Foreskin fibroblast (primary cell): ENCODE measurements at places on chromosomes 6 and 20.

GRCh38 chr6:109781001-109781400 lies 89.9 kb downstream of the FIG4 start:
- DNase-seq: peak; percentile 8

DNA sequence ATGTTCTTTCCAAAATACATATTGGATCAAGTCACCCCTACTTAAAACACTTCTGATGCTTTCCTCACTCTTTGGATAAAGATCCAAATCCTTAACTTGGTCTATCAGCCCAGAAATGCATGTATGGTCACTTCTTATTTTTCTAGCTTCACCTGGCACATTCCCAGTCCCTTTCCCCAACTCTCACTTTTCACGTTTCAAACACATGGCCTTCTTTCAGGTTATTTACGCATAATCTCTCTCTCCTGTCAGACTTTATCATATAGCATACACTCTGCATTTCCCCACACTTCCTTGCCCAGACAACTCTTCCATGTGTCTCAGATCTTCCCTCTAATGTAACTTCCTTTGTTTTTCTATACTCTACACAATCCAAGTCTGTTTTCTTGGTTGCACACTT lies 12.8 kb downstream of the PHIP start:
- DNase-seq: no peak

DNA sequence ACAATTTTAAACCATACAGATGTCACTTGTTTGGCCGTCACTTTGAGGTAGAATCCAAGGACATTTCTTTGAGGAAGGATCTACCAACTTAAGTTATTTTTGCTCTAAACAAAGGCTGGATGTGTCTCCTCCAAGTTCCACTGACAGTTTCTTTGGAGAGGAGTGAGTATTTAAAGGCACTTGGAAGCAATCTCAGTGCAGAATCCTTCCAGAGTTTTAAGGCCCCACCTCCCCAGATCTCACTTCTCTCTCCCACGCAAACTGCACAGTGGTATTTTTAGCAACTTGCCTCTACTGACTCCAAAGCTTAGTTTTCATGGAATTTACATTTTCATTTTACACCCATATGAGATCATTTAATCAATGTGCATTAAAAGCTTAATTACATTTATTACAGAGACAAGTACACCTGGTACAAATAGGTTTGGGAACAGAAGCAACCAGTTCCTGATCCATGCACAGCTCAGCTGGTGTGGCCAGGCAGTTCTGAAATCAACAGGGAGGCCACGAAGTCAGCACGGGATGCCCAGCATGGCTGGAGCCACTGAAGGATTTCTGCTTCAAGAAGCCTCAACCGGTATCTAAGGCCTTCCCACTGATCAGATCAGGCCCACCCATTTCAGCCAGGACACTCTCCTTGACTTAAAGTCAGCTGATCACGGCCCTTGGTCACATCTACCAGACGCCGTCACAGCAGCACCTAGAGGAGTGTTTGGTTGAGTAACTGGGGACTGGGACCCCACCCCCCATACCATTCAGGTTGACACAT lies 109.8 kb downstream of the SYCP2 start:
- no peak for DNase-seq

DNA sequence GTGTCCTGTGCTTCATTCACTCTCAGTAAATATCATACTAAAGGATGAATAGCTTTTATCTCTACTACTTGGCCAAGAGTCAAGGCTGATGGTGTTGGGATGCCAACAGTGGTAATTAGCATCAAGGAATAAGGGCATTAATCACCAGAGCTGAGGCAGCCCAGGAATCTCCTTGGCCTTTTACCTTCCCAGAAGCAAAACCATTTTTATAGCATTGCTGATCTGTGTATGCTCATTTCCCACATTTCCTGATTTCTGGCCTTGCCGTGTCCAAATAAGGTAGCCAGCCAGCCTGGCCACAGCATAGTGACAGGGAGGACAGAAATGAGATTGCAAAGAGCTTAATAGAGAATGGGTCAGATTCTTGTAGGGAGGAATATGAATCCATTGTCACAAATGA lies 76.7 kb upstream of the FOXO3 start:
- no peak for DNase-seq

DNA sequence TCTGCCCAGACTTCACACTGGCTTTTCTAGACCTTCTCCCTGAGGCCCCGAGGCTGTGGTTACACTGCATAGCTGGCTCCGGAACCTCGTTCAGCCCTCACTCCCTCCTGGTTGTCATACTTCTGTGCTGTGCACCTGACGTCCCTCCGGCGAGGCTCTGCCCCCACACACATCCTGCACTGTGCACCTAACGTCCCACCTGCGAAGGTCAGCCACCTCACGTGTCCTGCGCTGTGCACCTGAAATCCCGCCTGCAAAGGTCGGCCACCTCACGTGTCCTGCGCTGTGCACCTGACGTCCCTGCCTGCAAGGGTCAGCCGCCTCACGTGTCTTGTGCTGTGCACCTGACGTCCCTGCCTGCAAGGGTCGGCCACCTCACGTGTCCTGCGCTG lies 111.0 kb upstream of the FRMD1 start:
- no peak for DNase-seq

DNA sequence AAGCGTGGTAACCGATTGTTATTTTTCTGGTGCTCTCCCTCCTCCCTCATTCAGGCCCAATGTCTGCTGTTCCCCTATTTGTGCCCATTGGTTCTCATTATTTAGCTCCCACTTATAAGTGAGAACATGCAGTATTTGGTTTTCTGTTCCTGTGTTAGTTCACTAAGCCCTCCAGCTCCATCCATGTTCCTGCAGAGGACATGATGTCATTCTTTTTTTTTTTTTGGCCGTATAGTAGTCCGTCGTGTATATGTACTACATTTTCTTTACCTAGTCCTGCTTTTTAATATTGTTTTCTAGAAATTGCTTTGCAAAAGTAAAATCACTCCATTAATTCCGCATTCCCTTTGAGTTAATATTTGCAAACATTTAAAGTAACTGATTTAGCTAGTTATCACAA lies 23.1 kb downstream of the ZNF451 start:
- DNase-seq: no peak

GRCh38 chr6:166075925-166076324 lies 91.7 kb downstream of the TBXT start:
- DNase-seq: no peak

- no peak for DNase-seq
Measured at GRCh38 chr20:10662151-10662550, 11.6 kb downstream of the JAG1 start.

DNA sequence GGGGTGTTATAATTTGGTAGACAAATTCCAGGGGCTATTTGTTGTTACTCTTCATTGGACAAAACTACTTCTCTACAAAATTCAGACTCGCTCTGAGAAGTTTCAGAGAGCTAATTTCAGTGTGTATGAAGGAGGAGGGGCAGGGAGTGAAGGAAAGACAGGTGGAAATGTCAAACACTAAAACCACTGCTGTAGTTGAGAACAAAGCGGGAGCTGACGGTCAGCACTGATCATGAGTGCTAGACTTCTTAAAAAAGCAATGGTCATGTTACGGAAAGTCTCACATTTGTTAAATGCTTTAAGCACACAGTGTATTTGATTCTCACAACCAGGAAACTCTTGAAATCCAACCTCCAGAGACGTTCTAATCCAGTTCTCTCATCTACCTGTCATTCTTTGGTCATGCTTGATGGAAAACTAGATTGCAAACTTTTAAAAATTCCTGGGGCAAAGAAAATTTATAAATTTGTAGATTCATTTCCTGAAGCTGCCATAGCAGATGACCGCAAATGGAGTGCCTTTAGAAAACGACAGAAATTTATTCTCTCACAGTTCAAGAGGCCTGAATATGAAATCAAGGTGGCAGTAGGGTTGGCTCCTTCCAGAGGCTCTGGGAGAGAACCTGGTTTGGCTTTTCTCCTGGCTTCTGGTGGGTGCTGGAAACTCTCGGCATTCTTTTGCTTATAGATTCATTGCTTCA lies 100.7 kb upstream of the CARMIL1 start:
- no peak for DNase-seq

DNA sequence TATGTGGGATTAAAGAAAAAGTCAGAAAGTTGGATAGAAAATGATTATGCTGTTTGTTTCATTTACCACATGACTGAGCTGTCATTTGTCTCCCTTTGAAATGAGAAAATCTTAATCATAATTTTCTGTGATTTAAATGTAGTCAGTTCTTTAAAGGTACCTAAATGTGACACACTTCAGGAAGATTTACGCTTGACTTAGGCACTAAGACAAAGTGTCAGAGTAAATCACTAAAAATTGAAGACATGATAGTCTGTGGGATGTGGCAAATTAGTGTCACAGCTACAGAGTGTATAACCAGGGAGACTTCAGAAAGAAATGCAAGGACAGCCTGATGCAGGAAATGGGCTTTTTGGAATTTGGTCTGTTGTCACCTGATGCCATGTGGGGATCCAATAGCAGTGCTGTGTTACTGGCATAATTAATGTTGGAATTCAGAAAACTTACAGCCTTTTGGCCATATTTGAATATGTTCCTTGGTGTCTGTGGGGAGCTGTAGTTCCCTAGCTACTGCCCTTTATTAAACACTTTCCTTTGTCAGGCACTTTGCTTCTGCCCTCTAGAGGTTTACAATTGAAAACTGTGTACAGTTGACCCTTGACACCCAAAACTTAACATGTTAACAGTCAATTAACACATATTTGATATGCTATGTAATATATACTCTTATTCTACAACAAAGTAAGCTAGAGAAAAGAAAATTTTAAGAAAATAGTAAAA lies 493.8 kb downstream of the UTRN start:
- no peak for DNase-seq

DNA sequence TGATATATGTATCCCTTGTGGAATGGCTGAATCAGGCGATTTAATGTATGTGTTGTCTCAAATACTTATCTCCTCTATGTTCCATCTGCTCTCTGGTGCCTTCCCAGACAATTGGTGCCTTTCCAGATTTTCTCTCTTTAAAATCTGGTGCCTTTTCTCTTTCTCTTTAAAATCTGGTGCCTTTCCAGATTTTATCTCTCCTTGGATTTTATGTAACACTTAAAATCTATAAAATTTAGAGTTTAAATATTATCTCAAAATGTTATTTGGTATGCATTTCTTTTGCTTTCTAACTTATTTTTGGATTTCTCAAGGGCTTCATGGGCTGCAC lies 116.3 kb downstream of the KIF13A start:
- no peak for DNase-seq

- DNase-seq: no peak
Measured at GRCh38 chr6:113396730-113397129, 460.4 kb upstream of the MARCKS start.

DNA sequence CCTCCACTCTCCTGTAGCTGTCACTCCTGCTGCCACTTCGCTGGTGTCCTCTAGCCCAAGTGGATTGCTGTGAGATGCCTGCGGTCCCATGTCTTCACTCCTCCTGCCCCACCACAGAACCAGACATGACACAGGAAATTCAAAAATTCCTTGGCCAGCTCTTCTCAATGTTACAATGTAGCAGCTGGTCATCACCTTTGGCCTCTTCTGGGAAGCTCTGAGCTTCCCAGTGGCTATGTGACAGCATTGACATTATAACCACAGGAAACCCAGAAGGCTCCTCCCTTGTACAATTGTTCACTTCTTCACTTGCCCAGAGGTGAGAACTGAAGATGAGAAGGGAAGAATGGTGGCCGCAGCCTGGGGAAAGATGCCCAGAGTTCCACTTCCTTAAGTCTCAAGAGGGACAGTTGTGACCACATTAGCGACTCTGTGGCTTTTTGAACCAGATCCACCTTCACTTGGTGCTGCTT lies 76.1 kb upstream of the NAA20 start:
- no peak for DNase-seq

- peak; percentile 97 for DNase-seq
Measured at GRCh38 chr6:35452183-35453090, at the start of gene FANCE. FANCE (plus strand) TSS chr6:35452338; CDS start chr6:35452546, 208 bp downstream.

DNA sequence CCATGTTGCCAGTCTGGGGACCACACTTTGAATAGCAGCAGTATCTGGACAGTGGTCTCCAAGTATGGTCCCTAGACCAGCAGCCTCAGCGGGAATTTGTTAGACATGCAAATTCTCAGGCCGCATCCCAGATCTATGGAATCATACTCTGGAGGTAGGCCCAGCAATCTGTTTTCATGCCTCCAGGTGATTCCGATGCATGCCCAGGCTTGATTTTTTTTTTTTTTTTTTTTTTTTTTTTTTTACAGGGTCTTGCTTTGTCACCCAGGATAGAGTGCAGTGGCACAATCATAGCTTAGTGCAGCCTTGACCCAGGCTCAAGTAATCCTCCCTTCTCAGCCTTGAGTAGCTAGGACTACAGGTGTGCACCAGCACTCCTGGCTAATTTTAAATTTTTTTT lies 682 bp upstream of the SLA2 start:
- DNase-seq: no peak

DNA sequence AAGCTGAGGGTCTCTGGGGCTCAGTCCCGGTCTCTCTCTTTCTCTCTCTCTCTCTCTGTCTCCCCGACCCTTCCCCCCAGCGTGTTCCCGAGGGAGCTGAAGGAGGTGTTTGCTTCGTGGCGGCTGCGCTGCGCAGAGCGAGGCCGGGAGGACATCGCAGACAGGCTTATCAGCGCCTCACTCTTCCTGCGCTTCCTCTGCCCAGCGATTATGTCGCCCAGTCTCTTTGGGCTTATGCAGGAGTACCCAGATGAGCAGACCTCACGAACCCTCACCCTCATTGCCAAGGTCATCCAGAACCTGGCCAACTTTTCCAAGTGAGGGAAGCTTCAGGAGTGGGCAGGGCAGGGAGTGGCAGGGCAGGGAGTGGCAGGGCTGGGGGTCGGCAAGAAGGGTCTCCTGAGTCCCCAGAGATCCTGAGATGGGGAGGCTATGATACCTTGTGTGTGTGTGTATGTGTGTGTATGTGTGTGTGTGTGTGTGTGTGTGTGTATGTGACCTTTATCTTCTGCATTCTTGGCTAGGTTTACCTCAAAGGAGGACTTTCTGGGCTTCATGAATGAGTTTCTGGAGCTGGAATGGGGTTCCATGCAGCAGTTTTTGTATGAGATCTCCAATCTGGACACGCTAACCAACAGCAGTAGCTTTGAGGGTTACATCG lies 13.6 kb upstream of the ZBTB9 start:
- DNase-seq: no peak

- DNase-seq: no peak
Measured at GRCh38 chr6:36817176-36817817, 21.9 kb downstream of the CPNE5 start.

DNA sequence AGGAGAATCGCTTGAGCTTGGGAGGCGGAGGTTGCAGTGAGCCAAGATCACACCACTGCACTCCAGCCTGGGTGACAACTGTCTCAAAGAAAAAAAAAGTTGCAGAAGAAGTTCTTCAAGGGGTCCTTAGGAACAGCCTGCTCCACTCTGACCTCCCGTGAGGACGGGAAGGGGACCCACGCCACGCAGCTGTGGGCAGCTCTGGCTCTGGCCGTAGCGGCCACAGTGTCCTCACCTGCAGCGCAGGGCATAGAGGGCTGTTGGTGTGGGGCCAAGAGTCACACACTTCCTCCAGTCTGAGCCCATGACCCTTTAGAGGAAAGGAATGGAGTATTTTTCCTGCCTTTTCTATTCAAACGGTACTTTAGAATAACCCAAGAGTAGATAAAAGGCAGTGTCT lies 5.4 kb downstream of the NTSR1 start:
- DNase-seq: no peak
